GM23338 (cell line): ENCODE measurements at places on chromosomes 5 and 9.

- DNase-seq, result peak; percentile 71
Observed at GRCh38 chr9:122356627-122357026, 14.2 kb upstream of the PTGS1 start.

DNA sequence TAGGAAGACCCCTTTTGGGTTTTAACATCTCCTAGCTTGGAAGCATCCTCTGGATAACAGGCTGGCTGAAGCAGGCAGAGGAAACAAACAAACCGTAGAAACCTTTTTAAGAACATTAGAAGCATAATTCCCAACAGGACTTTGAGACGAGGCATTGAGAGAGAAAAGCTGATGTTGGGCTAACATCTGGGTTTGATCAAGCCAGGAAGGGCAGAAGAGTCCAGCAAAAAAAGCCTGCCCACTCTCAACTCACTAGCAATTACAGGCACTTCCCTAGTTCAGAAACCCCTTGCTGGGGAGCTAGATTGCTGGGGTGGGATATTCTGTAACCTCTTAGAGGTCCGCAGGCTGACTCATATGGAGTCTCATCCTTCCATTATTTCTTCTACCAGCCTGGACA is 75.4 kb upstream of the CTNNA1 start:
- no peak for DNase-seq

DNA sequence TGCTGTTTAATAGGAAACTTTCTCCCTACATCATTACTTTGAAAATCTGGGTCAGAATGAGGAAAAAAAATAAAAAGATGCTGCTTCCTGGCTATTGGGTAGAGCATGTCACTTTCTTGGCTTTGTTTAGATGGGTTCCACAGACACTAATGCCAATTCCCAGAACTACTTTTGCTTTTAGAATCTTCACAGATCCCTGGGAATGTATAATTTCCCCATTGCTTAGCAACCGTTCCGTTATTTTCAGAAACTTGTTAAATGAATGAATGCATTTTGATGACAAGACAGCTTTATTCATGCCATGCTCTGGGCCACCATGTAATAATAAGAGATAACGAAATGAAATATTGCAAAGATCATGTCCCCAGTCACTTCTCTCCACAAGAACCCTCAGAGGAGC is 126.5 kb upstream of the TRPC7 start:
- no peak for DNase-seq

DNA sequence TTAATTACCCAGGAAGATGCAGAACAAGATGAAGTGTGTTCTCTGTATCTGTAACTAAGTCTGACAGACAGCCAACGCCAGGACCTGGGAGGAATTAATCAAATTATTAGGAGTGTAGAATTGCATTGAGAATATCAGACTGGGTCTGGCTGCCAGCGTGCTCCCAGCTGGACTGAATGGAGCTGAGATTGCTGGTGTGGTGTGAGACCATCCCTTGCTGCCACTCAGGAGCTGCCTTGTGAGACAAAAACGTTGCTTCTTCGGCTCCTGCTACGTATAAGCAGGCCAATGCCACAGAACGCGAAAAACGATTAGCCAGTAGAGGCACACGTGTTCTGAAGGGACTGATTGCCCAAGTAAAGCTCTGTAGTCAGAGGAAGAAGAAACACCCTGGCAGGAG is 66.8 kb downstream of the AMBP start:
- no peak for DNase-seq

GRCh38 chr9:127917603-127918002 is 762 bp upstream of the ST6GALNAC4 start:
- DNase-seq, result no peak

GRCh38 chr9:36798350-36799065 is 225.8 kb downstream of the MELK start:
- DNase-seq, result peak; percentile 33

DNA sequence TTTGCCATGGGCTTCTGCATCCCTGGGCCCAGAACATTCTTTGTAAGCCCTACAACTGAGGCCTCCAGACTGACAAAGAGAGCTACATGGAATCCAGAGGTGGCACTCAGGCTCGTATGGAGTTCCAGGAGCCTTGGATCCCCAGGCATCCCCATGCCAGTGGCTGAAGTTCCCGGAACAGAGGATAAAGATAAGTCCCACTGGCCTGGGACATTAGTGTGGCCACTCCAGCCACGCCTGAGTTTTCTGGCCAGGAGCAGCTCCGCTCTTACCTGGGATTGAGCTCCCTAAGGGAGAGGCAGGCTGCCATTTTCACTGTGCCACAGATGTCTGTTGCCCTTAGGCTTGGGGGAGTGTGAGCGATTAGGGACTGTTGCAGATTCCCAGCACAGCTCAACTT is 656.3 kb upstream of the FAM174A start:
- no peak for DNase-seq

GRCh38 chr9:2267181-2267745 is 252.1 kb downstream of the SMARCA2 start:
- no peak for DNase-seq

GRCh38 chr5:40871177-40871576 is 30.0 kb downstream of the CARD6 start:
- peak; percentile 36 for DNase-seq

DNA sequence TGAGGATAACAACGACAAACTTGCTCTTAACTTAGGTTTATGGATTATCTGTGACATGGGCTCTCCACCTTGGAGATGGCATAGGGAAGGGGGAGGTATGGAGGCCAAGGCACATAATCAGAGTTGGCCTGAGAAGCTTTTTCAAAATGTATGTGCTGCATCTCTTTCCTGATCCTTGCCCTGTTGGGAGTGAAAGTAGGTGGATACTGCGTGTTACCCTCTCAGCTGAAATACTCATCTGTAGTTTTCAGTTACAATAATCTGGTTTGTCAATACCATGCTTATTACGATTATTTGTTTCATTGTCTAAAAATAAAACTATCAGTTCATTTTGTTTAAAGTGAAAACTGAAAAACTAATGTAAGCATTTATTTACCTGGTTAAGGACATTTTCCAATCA is 86.7 kb downstream of the SLC44A1 start:
- no peak for DNase-seq

- no peak for DNase-seq
Observed at GRCh38 chr5:1484730-1485578, 38.8 kb downstream of the LPCAT1 start.

- no peak for DNase-seq
Observed at GRCh38 chr5:107284822-107285525, 385.8 kb downstream of the EFNA5 start.

DNA sequence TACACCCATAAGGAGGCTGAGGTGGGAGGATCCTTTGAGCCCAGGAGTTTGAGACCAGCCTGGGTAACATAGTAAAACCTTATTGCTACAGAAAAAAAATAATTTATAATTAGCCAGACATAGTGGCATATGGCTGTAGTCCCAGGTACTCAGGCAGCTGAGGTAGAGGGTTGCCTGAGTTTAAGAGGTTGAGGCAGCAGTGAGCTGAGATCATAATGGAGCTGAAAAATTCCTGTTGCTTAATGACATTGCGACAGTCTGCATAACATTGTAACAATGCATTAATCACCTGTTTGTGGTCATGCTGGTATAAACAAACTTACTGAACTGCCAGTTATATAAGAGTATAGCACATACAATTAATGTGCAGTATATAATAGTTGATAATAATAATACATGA is 214.2 kb downstream of the TRIM32 start:
- DNase-seq, result no peak

DNA sequence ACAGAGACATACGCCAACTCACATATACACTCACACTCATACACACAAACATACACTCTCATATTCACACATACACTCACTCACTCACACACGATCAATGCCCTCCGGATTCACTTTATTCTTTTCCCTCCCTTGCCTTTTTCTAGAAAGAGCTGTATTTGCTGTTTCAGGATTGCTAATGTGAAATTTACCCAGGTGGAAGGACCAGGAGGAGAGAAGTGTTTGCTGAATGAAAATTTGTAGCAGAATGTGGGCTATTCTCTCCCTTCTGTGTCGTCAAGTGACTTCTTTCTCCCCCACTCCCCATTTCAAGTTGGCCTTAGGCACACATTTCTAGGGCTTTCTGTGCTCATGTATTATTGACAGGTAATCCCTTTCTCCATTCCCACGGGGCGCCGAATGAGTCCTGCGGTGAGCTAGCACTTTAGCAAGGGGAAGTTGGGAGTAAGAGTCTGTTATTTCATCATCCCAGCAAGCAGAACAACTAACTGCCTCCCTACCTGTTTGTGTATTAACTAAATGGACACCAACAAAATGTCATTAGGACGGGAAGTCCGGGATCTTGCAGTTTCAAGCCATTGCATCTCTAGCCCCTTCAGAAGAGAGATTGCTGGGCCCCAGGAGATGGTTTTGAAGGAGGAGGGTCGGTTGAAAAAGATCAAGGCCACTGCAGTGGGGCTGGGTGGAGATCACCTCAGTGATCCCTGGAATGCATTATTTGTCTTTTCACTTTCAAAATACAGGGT is 97.1 kb upstream of the TAF11L2 start:
- peak; percentile 53 for DNase-seq

- DNase-seq, result no peak
Observed at GRCh38 chr9:81819155-81819554, 109.1 kb upstream of the SPATA31D4 start.

GRCh38 chr9:131008909-131009618 is at the start of gene LAMC3:
Gene LAMC3 (plus strand): TSS chr9:131009174. CDS start chr9:131009215, 41 bp downstream.
- peak; percentile 78 for DNase-seq

DNA sequence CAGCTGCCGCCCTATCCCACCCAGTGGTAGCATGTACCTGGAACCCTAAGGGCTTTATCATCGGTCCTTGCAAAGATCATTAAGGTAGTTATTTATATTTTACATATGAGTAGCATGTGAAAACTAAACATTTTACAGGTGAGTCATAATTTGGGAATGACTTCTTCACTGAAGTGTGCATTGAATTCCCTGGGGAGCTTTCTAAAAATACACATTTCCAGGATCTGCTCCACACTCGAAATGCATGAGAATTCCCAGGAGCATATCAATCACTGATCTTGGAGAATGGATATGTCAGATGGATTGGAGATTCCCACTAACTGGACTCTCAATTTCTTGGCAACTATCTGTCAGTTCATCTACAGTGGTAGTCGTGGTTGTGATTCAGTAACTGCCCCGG is 717.5 kb downstream of the IRX1 start:
- no peak for DNase-seq

DNA sequence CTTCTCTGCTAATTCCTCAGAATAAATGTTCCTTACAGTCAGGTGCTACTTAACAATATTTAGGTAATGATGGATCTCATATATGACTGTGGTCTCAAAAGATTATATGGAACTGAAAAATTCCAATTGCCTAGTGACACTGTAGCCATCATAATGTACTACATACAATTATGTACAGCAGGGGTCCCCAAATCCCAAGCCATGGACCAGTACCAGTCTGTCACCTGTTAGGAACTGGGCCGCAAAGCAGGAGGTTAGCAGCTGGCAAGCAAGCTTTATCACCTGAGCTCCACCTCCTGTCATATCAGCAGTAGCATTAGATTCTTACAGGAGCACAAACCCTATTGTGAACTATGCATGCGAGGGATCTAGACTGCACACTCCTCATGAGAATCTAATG is 69.6 kb downstream of the NR2F1-AS1 start:
- peak; percentile 8 for DNase-seq

GRCh38 chr9:127384901-127385300 is 12.1 kb upstream of the SLC2A8 start:
- peak; percentile 60 for DNase-seq

GRCh38 chr9:112809351-112809848 is 58.8 kb downstream of the SNX30 start:
- no peak for DNase-seq

GRCh38 chr5:18152671-18153070 is 518.4 kb downstream of the TAF11L14 start:
- no peak for DNase-seq

DNA sequence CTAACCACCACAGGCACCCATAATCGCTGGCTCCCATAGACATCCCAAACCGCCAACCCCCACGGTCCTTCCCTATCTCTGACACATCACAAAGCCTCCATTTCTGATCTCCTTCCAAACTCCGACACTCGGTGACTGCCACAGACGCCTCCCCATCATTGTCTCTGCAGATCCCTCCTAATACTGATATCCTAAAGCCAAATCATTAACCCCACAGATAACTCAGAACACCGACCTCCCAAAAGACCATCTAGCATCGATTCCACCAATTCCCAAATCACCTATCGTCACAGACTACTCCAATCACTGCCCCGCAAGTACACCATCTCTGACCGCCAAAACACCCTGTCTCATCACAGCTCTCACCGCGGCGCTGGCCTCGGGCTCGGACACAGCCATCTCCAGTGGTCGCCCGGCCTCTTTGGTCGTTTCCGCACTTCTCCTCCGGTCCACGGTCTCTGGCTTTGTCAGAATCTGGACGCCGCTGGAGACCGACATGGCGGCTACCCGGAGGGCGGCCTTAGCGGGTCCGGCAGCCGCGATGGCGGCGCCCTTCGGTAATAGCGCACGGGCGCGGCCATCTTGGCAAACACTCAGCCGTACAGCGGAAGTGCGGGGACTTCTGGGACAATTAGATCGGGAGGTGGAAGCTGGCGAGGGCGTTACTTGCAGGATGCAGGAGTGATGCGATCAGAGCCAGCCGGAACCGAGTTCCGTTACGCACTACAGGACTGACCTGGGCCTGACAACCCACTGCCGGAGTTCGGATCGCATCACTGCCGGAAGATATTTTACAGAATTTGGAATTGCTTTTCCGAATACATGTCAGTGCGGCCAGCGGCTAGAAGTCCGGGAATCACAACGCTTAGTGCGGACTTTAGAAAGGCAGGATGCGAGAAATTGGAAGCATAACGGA is at the start of gene ZFP37:
ZFP37 (minus strand) TSS at position 534 of the 916 bp plus-strand sequence; CDS start at position 498, 36 bp downstream.
- DNase-seq, result peak; percentile 96

DNA sequence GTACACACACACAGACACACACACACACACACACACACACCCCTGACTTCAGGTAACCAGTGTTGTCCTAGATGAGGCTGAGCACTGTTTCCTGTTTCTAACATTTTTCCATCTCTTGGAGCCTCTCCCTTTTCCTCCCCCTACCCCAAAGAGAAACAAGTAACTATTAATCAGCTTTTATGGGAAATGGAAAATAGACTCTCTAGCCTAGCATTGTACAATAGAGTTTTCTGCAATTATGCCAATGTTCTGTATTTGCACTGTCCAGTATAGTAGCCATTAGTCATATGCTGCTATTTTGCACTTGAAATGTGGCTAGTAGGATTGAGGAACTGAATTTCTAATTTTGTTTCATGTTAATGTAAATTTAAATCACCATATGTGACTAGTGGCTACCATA is 33.1 kb downstream of the RAB3C start:
- no peak for DNase-seq

- peak; percentile 85 for DNase-seq
Observed at GRCh38 chr5:90161414-90161813, 248.1 kb downstream of the CETN3 start.

DNA sequence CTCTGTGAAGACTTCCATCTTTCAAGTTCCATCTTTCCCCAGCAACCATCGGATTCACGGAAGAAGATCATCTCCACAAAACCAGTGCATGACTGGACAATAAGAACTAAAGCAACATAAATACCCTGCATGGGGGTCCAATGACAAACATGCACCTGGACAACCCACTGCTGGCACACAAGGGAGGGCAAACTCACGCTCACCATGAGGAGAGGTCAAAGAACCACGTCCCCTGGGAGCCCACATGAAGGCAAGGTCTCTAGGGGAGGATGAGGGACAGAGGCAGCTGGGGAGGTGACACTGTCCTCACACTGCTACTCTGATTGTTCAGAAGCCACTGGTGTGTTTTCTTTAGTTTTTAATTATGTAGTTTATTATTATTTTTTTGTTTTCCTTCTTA is 190.8 kb downstream of the MED10 start:
- no peak for DNase-seq
